ENCODE measurements at places on chromosomes 1 and 21. TPM values are rescaled to one million over a fixed set of nuclear protein-coding genes. Genes with fewer than 3 reads are reported as not detected.

The FAM177B gene
- not detected for total RNA-seq

The RSPO1 gene
- not detected for total RNA-seq

The APCS gene
- total RNA-seq: 0.52 TPM

The VAMP4 gene
- total RNA-seq: 3.7 TPM

The ABCD3 gene
- 31.8 TPM for total RNA-seq

The CFAP74 gene
- total RNA-seq: under 0.01 TPM

The HSD3B1 gene
- not detected for total RNA-seq

The FLG2 gene
- not detected for total RNA-seq

The RIT1 gene
- 21.4 TPM for total RNA-seq

The NBPF19 gene
- total RNA-seq: 13.6 TPM

The VSIG8 gene
- total RNA-seq: not detected

The APOBEC4 gene
- not detected for total RNA-seq

The ACTL8 gene
- not detected for total RNA-seq

The LCE1C gene
- not detected for total RNA-seq

The ZBTB40 gene
- 9.4 TPM for total RNA-seq

The SELENBP1 gene
- total RNA-seq: 74.6 TPM

The FCRL3 gene
- not detected for total RNA-seq

The MCM3AP gene
- total RNA-seq: 237 TPM

The IFI44 gene
- 11.5 TPM for total RNA-seq

The ABCG1 gene
- total RNA-seq: 20.4 TPM

The FMO5 gene
- 1.0 TPM for total RNA-seq

The TNFSF4 gene
- 2.6 TPM for total RNA-seq

The CAMSAP2 gene
- 23.0 TPM for total RNA-seq

The OR2T2 gene
- total RNA-seq: not detected

The C1QC gene
- total RNA-seq: 30.3 TPM

The MYOM3 gene
- total RNA-seq: 340 TPM

The SYCP1 gene
- total RNA-seq: not detected

The BATF3 gene
- 0.52 TPM for total RNA-seq

The PPM1J gene
- total RNA-seq: 1.0 TPM

The RGS8 gene
- not detected for total RNA-seq

The SELE gene
- 1.6 TPM for total RNA-seq

The CMPK1 gene
- total RNA-seq: 48.5 TPM

The TSPEAR gene
- not detected for total RNA-seq

The SOAT1 gene
- 8.9 TPM for total RNA-seq

Data from skeletal muscle tissue (tissue), 5 donors.